ENCODE measurements at places on chromosomes 5 and 9. TPM values are rescaled to one million over a fixed set of nuclear protein-coding genes. Genes with fewer than 3 reads are reported as not detected.

The AGXT2 gene
- total RNA-seq = not detected

The SEMA5A gene
- not detected for total RNA-seq

The PTGES gene
- total RNA-seq = 131 TPM

The CSF2 gene
- 0.36 TPM for total RNA-seq

The SNCAIP gene
- total RNA-seq = not detected

The FABP6 gene
- total RNA-seq = 1.1 TPM

The ACTBL2 gene
- total RNA-seq = not detected

The CNTLN gene
- total RNA-seq = 5.5 TPM

The PGM5 gene
- not detected for total RNA-seq

The CLTB gene
- 128 TPM for total RNA-seq

The SLC1A1 gene
- 1.3 TPM for total RNA-seq

The PCDHA7 gene
- total RNA-seq = 0.13 TPM

The TOR1A gene
- 56.9 TPM for total RNA-seq

The PCYOX1L gene
- 2.7 TPM for total RNA-seq

The CDH9 gene
- not detected for total RNA-seq

The HAVCR1 gene
- 32.1 TPM for total RNA-seq

The FGD3 gene
- 0.36 TPM for total RNA-seq

The BHMT gene
- total RNA-seq = not detected

The TRUB2 gene
- 50.2 TPM for total RNA-seq

The CETN3 gene
- total RNA-seq = 27.2 TPM

The HMGXB3 gene
- total RNA-seq = 33.3 TPM

The SPATA9 gene
- total RNA-seq = not detected

The IL3 gene
- not detected for total RNA-seq

The PCDHGA3 gene
- not detected for total RNA-seq

The ZBED3 gene
- total RNA-seq = 4.2 TPM

The GLRA1 gene
- not detected for total RNA-seq

The IL4 gene
- not detected for total RNA-seq

The TLX3 gene
- total RNA-seq = not detected

The TXNDC8 gene
- total RNA-seq = not detected

The GAS1 gene
- total RNA-seq = 0.22 TPM

The ARHGEF37 gene
- total RNA-seq = 1.5 TPM

The TBC1D13 gene
- 17.6 TPM for total RNA-seq

The PCDHA1 gene
- 0.48 TPM for total RNA-seq

The ENTPD2 gene
- 1.0 TPM for total RNA-seq

The NR4A3 gene
- total RNA-seq = 1.5 TPM

The SPARC gene
- 27.1 TPM for total RNA-seq

The FOCAD gene
- 15.3 TPM for total RNA-seq

The KLF9 gene
- 3.5 TPM for total RNA-seq

The MCC gene
- 0.22 TPM for total RNA-seq

The PSD2 gene
- 0.09 TPM for total RNA-seq

The BSPRY gene
- not detected for total RNA-seq

The NEUROG1 gene
- total RNA-seq = not detected

The LCN15 gene
- 0.26 TPM for total RNA-seq

The MED22 gene
- total RNA-seq = 31.2 TPM

The RAI14 gene
- total RNA-seq = 79.4 TPM

The TRPM3 gene
- not detected for total RNA-seq

The ENTREP1 gene
- 0.62 TPM for total RNA-seq

The RGP1 gene
- 11.3 TPM for total RNA-seq
